Common myeloid progenitor, CD34-positive (primary cell): ENCODE measurements at places on chromosomes 5 and 9.
A peak's percentile ranks its signal among the peaks of the same experiment; 100 is the strongest.

- no peak for DNase-seq
Observed at GRCh38 chr5:71482132-71482531, 26.7 kb downstream of the BDP1 start.

GRCh38 chr9:74463825-74464224 lies 33.3 kb upstream of the RORB start:
- DNase-seq = peak; percentile 27

- no peak for DNase-seq
Observed at GRCh38 chr5:178450121-178451028, 139.8 kb downstream of the COL23A1 start.

- no peak for DNase-seq
Observed at GRCh38 chr9:93674580-93675335, 98.4 kb downstream of the PHF2 start.

DNA sequence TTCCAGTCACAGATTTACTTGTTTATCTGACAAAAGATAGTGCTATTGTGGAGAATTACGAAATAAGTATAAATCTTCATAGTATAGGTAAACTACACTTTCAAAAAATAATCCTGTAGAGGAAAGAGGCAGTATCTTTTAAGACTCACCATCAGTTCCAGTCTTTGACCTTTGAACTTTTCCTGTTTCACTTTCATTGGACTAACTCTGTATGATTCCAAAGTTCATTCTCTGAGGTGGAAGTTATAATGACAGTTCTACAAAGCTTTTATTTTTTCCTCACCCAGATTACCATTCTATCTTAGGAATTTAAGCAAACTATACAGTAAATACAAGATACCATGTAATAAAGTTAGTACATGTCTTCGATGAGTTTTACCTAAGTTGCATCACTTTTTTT lies 901.3 kb upstream of the SEMA6A start:
- no peak for DNase-seq
